ENCODE measurements at places on chromosomes 2 and 18. TPM values are rescaled to one million over a fixed set of nuclear protein-coding genes. Genes with fewer than 3 reads are reported as not detected.

Gene ARHGAP15
- total RNA-seq = 9.1 TPM

Gene HRH4
- not detected for total RNA-seq

Gene STARD6
- total RNA-seq = not detected

Gene PSME4
- 71.2 TPM for total RNA-seq

All from vagina (tissue), 2 donors.